ENCODE measurements at places on chromosomes 3 and 15.

- no peak for DNase-seq
These were observed 37.2 kb downstream of the MYO5A start for GRCh38 chr15:52491472-52491871.

DNA sequence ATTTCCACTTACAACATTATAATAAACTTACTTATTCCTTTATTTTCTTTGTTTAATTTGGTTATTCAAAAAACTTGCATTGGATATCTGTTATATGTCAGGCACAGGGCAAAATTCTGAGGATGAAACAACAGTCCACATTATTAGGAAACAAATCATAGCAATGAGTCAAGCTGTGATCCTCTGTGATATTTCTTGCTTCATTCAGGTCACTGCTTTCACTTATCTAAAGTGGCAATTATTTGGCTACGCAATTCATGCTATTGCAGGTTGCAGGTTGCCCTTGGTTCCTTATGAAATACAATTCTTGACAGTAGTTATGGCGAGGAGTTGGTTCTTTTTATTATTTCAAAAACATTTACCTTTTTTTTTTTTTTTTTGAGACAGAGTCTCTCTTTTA is 66.4 kb upstream of the CNTN6 start:
- no peak for DNase-seq

DNA sequence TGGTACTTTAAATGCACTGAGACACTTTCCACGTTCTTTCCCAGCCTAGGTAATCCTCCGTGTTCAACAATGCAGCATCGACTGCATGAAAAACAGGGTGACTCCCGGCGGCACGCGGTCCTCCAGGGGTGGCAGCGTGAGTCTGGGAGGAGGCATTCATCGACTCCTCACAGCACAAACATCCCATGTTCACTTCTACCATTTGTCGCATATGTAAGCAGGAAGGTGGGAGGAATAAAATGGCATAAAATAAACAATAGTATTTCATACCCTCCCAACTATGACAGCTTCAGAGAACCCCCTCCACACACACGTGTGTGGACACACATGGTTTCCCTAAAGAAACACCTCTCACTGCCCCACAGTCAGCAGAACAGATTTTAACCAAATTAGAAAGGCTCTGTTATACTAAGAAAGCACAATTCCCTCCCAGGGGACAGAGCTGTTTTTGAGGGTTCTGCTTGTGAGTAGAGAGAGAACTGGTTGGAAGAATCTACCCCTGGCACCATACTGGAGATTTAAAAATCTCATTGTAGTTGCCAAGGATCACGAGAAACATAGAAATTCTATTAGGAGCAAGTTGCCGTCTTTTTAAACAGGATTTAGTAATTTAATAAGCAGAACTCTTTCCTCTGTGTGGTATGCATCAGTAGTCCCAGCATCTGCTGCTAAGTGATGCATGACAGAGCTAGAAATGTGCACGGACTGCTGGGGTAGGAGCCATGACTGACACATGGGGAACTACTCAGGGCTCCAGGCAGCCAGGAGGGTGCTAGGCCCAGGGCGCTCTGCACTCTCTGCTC is 6.0 kb downstream of the FAM43A start:
- no peak for DNase-seq

DNA sequence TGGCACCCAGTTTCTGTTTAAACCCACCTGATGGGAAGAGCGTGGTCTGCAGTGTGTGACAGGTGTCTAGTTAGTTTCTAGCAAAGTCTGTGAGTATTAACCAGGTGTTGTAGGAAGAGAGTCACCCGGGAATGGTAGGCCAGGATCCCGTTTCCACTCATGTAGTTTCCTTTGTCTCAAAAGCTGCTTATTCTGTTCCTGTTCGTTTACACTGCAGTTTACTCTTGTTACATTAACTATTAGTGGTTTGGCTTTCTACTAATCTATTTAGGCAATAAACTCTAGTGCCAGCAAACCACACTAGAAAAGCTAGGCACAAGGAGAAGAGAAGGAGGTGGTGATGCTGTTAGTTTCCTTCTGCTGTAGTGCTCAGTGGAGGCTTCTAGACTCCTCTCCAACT is 32.7 kb downstream of the WDR76 start:
- DNase-seq: no peak

- no peak for DNase-seq
These were observed 1.3 kb downstream of the OCA2 start for GRCh38 chr15:28097656-28098359.

DNA sequence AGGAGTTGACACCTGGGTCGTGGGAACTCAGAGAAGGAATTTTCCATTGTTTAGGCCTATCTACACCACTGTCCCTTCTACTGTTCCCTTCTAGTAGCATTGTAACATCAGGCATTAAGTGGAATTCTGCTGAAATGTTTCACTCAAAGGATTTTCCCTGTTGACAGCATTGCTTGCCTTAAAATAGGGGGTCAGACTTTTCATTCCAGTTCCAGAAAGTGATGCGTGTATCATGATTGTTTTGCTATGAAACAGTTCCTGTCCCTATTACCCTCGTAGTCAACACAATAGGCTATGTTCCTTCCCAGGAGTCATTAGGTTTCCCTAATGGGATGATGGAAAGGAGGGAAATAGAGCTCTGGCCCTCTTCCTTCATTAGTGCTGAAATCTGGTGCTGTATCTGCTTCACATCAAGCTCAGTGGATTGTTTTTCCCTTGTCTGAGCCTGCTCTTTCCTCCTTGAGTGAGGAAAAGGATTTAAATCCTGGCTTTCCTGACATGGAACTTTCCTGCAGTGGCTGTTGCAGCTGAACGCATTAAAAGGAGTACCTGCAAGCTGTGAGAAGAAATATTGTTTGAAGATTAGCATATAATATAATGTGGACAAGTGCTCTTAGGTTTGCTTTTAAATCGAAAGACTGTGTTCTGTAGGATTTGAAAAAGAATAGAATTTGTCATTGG is 195.9 kb downstream of the KLHL25 start:
- no peak for DNase-seq

GRCh38 chr3:175161291-175161690 is 302.2 kb downstream of the NAALADL2 start:
- no peak for DNase-seq

- DNase-seq: peak; percentile 74
These were observed 8.9 kb downstream of the TPM1 start for GRCh38 chr15:63051156-63052066.

- DNase-seq: no peak
These were observed 17.7 kb downstream of the CLEC3B start for GRCh38 chr3:45043728-45044299.

DNA sequence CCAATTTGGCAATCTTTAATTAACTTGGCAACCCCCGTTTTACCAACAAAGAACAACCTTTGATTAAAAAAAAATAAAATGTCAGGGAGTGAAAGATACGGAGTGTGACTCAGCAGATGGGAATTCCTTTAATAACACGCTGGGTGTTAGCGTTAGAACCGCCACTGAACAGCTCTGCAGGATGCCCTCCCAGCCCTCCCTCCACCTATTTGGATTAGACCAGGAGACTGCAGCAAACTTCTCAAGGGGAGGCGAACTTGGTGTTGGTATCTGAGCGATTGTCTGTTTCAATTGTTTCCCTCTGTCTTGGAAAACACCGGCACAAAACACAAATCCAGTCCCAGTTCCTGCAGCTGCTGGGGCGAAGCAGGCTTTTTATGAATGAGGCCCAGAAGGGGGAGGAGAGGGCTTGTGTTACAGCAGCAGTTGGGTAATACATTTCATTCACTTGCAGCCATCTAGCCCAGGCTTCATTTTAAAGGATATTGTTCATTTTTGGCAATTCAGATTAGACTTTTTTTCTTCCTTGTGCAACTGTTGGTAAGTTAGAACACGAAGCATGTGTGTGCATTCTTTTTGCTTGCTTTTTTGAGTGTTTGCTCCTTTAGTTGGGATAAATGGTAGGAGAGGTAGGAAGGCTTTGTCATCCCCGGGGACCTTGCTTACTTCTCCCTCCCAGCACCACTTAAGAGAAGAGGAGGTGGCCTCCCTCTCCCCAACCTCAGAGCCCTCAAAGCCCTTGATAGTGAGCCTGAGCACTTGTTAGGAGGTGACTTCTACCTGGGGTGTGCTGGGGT is 152.3 kb downstream of the IGF1R start:
- DNase-seq: no peak

- DNase-seq: no peak
These were observed 26.9 kb upstream of the GOLGA8B start for GRCh38 chr15:34610354-34610753.

DNA sequence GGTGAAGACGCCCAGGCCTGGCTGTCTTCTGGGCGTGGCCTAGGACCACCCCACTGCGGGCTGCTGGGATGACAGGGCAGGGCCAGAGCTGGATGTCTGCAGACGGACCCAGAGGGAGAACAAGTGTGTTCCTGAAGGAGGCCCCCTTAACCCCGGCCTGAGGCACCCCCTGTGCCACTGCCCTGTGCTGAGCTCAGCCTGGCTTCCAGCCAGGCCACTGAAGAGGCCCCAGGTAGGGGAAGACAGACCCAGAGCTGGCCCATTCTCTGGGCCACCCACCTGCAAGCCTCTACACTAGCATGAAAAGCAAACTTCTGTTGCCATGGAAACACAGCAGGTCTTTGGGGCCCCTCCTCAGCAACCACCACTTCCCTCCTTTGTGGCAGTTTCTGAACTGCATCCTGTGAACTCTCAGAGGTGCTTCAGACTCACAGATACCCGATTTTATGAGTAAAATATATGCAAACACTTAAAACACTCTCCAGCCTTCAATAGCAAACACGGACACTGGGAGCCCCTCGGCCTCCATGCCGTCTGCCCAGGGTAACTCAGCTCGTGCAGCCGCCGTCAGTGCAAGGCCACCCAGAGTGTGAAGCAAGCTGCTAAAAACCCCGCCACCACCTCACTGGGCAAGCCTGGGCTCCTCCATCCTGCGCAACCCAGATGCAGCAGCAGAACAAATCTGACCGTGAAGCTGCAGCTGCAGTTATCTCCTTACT is 42.5 kb downstream of the CMTM6 start:
- no peak for DNase-seq

- no peak for DNase-seq
These were observed 11.0 kb upstream of the KNG1 start for GRCh38 chr3:186705882-186706780.

- no peak for DNase-seq
These were observed 16.8 kb downstream of the HEMK1 start for GRCh38 chr3:50585919-50586762.

DNA sequence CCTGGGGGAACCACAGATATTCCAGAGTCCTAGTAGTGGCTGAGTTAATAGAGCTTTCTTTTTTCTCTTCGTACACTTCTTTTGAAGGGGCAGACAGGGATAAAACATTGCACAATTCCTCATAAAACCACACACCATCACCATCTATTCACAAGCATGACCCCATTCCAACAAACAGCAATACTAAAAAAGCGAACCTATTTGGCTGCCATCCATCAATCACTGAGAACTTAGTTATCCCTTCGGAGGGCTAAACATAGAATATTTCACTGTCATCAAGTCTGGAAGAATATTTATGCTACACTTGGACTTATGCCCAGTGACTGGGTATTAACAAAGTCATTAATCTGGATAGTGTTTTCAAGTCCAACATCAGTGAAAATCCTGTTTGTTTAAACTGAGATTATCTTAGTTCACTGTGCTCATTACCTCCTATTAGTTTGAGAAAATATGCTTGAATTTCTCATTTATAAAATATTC is 80.3 kb upstream of the PRTG start:
- peak; percentile 44 for DNase-seq

DNA sequence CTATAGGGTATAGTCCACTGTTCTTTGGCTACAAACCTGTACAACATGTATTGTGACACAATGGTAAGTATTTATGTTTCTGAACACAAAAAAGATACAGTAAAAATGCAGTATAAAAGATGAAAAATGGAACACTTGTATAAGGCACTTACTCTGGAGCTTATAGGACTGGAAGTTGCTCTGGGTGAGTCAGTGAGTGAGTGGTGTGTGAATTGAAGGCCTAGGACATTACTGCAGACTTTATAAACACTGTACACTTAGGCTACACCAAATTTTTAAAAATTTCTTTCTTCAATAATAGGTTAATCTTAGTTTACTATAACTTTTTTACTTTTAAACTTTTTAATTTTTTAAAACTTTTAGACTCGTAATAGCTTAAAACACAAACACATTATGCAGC is 10.5 kb upstream of the PDZRN3 start:
- no peak for DNase-seq

- DNase-seq: no peak
These were observed 4.0 kb downstream of the CRELD1 start for GRCh38 chr3:9937486-9938238.

DNA sequence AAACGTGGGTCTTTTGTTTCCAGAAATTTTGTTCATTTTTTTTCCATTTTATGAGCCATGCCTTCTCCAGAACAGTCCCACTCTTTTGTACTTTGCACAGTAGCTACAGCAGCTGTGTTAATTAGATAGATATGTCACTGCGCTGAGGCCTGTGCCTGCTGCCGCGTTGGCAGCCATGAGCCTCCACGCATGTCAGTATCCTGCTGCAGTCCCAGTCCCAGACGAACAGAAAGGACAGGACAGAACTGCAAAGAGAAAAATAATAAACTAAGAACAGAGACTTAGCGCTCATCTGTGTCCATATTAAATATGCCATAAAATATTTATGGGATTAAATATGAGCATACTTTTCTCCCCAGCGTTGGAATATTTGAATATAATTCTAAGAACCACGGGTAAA is 442.4 kb upstream of the RARB start:
- DNase-seq: no peak

- DNase-seq: no peak
These were observed 20.9 kb downstream of the TBC1D21 start for GRCh38 chr15:73894133-73894814.

GRCh38 chr3:52269776-52270175 is 8.7 kb downstream of the WDR82 start:
- DNase-seq: no peak

- DNase-seq: no peak
These were observed 32.1 kb upstream of the TNFAIP8L3 start for GRCh38 chr15:51126842-51127241.

GRCh38 chr3:181687190-181687589 is 24.5 kb upstream of the SOX2 start:
- no peak for DNase-seq

GRCh38 chr3:107421170-107421792 is 44.0 kb downstream of the CCDC54 start:
- peak; percentile 9 for DNase-seq

DNA sequence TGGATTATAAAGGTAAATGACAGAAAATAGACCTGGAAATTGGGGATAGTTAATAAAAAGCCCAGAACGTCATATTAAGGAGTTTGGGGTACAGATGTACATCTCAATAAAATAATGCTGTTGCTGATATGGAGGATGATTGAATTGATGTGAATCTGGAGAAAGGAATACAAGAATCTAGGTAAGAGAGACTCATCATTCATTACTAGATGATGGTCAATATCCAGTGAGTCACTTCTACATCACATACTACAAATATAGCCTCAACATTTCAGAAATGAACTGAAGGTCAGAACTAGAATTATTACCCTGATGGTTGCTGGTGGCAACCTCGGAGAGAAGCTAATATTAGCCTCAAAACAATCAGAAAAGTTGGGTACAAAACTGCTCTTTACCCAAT is 37.6 kb upstream of the P3H2 start:
- no peak for DNase-seq

- DNase-seq: no peak
These were observed 16.5 kb upstream of the TSEN2 start for GRCh38 chr3:12467746-12468145.
